Stimulated activated CD4-positive, alpha-beta T cell treated with anti-CD3 and anti-CD28 coated beads, Interleukin-2, amount 100 ng/mL, for 48 hours (primary cell): ENCODE measurements at places on chromosomes 12 and 14.

GRCh38 chr12:99914206-99914605 is 70.5 kb downstream of the ANKS1B start:
- no peak for DNase-seq

- no peak for DNase-seq
Measured at GRCh38 chr12:68158432-68158831, 1.1 kb downstream of the IFNG start.

DNA sequence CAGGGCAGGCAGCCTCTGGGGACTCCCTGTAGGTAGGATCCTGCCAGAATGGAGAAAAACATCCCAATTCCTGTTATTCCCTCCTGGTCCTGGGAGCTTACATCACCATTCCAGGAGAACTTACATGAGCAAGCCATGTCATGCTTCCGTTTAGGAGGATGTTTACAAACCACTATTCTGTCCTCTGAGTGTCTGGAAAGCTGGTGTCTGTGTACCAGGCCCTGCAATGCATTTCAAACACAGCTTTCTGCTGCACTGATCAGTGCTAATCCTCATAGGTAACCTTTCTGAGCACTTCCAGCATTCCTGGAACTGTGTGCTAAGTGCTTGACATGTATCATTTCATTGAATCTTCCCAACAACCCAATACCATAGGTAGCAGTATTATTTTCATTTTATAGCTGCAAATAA is 19.8 kb upstream of the MAP1LC3B2 start:
- no peak for DNase-seq

DNA sequence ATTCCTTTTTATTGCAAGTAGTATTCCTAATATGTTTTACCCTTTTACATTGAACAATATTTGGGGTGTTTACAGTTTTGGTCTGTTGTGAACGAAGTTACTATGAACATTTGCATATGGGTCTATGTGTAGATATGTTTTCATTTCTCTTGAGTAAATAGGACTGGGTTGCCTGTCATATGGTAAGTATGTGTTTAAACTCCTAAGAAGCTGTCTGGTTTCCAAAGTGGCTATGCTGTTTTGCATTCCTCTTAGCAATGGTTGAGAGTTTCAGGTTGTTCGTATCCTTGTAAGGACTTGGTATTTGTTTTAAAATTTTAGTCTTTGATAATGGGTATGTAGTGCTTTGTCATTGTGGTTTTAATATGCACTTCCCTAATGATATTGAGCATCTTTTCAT is 6.3 kb downstream of the METAP2 start:
- no peak for DNase-seq

- DNase-seq = no peak
Measured at GRCh38 chr14:37247791-37248461, 50.2 kb downstream of the MIPOL1 start.

DNA sequence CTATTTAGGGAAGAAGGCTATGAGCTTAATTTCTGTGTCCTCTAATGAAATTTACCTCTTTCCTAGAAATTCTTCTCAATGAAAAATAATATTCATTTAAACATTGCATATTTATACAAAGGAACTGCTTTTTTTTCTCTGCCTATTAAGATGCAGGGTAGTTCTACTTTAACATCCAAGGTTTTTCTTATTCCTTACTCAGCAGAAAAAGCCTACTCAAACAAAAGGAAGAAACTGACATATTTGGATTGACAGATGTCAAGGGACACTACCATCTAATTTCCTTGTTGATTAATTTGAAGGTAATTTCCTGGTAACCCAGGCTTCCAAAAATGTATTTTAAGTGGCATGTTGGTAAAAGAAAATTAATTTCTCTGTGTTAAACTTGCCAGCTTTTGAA is 192.3 kb downstream of the EGLN3 start:
- DNase-seq = no peak

DNA sequence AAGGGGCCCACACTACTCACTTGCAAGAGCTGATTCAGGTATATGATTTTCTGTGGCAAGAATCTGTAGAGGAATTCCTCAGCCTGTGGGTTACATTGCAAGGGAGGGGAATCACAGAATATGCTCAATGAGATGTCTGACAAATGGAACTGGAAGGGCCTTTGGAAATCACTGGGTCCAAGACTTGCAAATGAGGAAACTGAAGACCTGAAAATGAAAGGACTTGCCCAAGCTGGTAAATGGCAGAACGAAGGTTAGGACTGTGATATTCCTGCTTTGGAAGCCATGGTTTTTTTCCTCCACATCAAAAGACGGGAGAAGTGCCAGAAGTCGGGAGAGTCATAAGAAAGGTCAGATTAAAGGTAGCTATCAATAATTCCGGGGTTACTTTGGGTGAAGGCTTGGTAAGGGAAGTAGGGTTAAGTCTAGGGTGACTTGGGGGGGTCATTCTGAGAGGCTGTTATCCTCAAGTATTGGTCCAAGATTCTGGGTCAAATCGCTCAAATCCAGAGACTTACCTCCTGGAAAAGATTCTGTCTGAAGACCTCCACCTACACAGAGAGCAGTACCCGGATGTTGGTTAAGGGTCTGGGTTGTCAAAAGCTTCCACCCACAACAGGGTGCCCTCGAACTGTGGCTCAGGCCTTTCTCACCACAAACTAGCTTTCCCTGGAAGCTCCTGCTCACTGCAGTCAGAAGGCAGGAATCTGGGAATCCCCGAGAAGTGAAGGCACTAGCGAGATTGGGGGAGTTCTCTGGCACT is 539 bp downstream of the PSME2 start:
- no peak for DNase-seq

DNA sequence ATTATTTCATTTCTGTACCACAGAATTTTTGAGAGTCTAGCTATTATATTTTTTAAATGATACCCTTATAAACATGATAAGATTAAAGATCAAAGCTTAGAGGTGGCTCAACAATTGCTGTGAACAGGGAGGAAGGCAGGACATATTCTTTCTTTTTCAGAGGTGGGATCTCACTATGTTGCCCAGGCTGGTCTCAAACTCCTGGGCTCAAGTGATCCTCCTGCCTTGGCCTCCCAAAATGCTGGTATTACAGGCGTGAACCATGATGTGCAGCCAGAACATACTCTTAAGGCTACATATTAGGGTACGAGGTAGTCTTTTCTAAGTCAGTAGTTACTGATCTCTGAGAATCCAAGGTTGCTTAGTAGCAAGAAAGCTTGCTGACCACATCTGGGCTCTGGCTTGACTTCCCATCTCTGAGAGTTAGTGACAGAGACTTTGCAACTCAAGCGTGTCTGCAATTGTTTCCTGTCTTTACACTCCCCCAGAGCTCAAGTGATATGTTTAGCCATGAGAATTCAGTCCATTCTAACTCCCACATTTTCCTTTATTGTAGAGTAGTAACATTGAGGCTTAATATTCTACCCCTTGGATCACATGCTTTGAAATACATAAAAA is 8.6 kb downstream of the RAB5B start:
- no peak for DNase-seq

DNA sequence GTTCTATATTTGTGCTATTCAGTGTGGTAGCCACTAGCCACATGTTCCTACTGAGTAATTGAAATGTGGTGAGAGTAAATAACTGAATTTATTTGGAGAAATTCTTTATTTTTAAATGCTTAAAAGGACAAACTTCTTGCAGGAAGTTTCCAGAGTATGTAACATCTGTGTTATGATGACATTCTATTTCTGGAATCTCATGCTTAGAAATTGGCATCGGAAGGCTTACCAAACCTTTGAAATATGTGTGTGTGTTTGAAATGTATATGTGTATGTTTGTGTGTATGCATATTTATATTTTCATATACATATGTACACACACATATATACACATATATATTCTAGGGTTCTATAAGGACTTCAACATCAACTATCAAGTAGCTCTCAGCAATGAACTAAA is 12.4 kb upstream of the WSCD2 start:
- no peak for DNase-seq

DNA sequence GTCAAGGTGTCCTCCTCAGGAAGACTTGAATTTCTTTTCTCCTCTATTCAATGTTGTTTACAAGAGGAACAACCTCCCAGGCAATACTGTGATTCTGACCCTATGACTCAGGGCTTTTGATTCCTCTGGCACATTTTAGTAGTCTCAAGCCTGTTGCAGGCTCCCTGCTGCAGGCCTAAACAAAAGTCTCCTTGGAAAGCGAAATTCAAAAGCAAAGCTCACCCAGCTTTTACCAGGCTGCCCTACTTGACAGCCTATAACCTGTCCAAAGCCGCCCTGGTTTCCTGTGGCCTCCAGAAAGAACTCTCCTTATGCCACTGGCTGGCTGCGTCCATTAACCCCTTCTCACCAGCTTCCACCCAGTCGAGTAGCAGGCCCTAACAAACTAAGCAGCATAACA is 11.6 kb downstream of the FGD6 start:
- DNase-seq = no peak

DNA sequence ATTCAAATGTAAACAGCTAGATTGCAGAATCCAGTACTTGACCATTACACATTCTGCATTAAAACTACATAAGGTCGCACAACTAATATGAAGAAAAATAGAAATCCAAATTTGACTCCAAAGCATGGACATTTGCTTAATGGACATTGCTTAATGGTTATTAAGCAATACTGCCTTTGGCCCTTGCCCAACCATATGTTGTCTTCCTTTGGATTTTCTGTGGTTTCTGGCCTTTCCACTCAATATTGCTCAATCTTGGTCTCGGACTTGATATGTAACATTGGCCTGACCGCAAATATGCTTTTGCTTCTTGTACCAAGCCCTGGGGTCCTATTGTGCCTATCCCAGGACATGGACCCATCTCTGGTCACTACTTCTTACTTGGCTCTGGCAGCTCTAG is 67.2 kb downstream of the PTPRR start:
- DNase-seq = no peak

GRCh38 chr12:64595863-64596793 is 14.2 kb upstream of the RASSF3 start:
- no peak for DNase-seq
